ENCODE measurements at places on chromosomes 6 and 20.

DNA sequence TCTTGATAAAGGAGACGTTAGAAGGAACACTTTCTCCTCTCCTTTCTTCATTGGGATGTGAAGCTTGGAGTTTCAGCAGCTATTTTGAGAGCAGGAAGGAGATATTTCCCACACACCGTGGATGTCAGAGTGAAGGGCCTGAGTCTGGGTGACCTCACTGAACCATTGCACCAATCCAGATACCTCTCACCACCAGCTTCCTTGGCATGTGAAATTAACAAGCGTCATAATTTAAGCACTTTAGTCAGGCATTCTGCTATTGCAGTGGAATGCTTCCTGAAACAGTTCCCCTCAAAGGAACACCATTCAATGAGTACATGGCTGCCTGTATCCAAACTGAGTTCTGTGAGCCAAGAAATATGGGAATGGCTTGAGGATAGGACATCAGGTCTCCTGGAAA is 83.7 kb downstream of the CHMP4B start:
- no peak for DNase-seq

DNA sequence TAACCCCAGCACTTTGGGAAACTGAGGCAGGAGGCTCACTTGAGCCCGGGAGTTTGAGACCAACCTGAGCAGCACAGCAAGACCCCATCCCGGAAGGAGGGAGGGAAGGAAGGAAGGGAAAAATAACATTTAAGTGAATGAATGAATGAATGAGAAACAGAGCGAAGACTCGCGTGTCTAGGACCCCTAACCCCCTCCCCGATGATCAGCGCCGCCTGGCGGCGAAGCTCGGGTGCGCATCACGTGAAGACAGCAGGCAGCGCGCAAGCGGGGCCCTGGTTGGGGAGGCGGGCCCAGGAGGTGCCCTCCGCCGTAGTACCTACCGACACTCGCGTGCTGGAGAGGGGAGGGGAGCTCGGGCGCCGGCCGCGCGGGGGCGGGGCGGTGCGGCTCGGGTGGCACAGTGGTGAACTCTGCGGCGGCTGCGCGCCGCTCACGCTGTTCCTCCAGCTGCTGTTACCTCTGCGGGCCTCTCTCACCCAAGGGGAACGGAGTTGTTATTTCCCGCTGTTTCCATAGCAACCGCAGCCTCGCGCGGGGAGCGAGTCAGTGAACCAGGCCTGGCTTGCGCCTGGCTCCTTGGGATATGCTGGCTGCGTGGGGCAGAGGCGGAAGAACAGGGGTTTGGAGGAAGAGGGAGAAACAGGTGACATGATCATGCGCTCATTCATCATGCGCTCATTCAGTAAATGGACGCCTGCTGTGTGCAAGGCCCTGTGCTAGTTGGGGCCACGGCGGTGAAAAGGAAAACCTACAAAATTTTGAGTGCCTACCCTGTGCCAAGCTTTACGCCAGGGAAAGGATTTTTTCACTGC is 2.0 kb upstream of the DCDC2 start:
- DNase-seq = peak; percentile 73

GRCh38 chr6:149031859-149032598 is 285.2 kb downstream of the UST start:
- no peak for DNase-seq

- no peak for DNase-seq
Measured at GRCh38 chr6:29667158-29667557, 10.3 kb downstream of the MOG start.

GRCh38 chr20:42027746-42028268 is 409.6 kb upstream of the CHD6 start:
- DNase-seq = no peak
